ENCODE measurements at places on chromosomes 5 and 9.
A peak's percentile ranks its signal among the peaks of the same experiment; 100 is the strongest.

GRCh38 chr5:54254482-54255198 lies 55.7 kb downstream of the ARL15 start:
- DNase-seq: no peak

DNA sequence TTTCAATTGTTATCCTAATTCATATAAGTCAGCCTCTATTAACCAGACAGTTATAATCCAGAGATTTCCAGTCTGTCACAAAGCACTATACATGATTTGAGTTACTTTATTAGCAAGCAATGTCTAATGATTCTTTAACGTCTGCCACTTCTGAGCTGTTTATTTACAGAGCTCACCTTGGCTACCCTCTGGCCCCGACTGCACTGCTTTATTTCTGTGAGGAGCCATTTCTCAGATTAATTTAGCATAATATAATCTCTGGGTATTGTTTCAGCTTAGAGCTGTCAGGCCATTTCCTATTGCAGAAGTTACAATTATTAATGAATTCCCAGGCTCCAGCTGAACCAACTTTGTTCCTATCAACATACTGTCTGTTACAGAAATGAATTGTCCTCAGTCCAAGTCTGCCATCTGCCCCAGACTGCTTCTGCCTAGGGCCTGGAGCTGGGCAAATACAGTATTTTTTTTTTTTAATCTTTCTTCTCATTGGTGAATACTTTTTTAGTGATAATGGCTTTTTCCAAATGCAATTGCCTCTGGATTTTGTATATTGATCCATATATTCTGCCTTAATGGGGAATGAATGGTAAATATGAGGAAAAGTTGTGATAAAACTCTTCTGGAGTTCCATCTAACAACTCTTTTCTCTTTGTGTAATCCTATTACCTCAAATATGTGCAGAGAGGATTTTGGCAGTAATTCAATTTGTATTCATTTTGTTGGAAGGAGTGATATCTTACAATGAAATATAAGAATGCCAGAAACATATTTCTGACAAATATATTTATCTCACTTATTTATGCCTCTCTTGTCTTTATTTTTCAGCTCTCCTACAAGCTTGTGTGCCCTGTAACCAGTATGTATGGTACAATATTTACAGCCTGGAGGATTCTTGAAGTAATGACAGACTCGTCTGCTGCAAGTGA lies 104.7 kb downstream of the FOCAD start:
- peak; percentile 5 for DNase-seq

DNA sequence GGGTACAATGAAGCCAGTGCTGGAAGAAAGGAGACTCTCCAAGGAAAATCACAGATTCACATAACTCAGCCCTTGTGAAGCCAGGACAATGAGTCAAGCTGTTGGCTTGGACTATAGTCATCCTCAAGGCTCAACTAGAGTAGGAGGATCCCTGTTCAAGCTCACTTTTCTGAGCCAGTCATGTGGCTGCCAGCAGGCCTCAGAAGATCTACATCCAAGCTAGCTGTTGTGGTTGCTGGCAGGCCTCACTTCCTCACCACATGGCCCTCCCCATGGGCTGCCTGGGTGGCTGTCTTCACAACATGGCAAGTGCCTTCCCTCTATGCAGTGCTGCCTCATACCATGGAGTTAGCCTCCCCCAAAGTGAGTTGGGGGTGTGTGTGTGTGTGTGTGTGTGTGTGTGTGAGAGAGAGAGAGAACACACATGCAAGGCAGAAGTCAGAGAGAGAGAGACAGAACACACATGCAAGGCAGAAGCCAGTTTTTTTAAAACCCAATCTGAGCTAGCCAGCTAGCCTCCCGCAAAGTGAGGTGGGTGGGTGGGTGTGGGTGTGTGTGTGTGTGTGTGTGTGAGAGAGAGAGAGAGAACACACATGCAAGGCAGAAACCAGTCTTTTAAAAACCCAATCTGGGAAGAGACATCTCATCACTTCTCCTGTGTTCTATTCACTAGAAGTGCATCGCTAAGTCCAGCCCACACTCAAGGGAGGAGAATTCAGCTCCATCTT lies 17.1 kb downstream of the SCAI start:
- peak; percentile 100 for DNase-seq

DNA sequence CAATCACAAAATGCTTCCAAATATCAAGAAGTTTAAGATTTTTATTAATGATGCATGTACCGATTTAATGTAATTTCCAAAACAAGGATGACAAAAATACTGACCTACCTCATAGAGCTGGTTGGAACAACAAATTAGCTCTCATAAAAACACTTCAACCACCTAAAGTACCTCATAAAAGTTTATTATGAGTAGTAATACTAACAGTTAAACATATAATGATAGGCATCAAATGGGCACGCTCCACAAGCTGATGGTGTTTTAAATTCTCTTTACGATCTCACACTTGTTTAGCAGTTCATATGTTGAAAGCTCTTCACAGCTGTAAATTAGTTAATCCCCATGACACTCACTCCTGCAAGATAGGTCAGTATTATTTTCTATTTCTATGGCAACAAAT lies 150.0 kb upstream of the KIF2A start:
- no peak for DNase-seq

DNA sequence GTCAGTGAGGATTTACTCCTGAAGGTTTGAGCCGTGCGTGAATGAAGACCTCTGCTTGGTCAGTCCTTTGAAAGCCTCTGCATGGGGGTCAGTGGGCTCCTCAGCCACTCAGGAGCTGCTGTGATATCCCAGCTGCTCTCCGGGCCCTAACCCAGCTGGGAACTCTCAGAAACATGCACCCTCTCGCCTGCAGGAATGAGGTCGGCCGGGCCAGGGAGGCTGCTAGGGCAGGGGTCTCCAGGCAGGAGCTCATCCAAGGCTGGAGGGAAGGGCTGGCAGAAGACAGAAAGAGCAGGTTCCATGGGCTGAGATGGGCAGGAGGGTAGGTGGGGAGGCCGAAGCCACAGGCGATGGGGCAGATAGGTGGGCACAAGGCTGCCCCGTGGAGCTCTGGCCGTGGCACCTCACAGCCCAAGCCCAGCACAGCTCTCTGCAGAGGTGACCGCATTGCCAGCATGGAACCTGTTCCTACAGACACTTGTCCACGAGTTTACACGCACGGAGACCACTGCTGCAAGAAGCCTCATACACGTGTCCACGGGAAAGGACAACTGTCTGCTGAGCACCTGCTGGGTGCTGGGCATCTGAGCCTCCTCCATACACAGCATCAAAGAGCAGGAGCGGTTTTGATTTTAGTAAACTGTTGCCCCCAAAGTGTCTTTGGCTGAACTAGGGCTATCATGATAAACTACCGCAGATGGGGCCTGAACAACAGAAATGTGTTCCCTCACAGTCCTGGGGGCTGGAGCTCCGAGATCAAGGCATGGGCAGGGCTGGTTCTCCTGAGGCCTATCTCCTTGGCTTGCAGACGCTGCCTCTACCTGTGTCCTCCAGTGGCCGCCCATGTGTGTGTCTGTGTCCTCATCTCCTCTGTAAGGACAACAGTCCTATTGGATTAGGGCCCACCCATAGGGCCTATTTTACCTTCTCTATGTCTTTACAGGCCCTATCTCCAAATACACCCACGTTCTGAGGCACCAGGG lies 85.2 kb upstream of the ADAMTS2 start:
- DNase-seq: no peak

- DNase-seq: peak; percentile 72
These were observed 4.3 kb downstream of the RAI14 start for GRCh38 chr5:34660444-34660843.

- no peak for DNase-seq
These were observed 19.8 kb downstream of the IL12B start for GRCh38 chr5:159310511-159310910.

GRCh38 chr5:143932584-143932983 lies 120.6 kb downstream of the HMHB1 start:
- no peak for DNase-seq

GRCh38 chr5:149700347-149700746 lies 29.8 kb upstream of the PPARGC1B start:
- no peak for DNase-seq

DNA sequence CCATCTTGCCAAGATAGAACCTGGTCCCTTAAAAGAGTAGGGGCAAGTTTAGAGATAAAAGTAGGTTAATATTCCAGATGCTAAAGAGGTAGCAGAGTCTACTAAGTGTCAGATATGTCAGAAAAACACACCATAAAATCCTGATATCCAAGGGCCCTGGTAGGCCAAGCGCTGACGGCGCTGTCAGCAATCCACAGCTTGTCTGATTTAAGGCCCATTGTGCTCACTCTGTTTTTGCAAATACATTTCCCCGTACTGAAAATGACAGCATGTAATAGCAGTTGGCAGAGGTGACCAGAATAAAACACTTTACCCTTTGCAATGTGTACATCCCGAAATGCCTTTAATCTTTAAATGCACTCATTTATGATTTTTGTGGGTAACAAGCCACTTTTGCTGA lies 9.9 kb upstream of the NUDT12 start:
- no peak for DNase-seq

DNA sequence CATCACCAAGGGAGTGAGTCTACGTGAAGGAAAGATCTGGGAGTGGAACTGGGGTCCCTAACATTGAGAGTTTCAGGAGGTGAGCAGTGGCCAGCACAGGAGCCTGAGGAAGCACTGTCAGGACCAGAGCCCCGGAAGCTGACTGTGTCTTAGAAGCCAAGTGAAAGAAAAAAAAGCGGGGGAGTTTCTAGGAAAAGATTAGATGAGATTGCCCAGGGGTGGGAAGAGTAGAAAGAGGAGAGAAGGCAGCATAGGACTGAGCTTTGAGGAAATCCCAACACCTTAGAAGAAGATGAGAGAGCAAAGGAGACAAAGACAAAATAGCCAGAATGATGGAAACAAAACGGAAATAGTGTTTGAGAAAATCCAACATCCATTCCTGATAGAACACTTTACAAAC lies 37.0 kb upstream of the LRRTM2 start:
- DNase-seq: no peak

All from fibroblast of skin of left biceps (primary cell).